Right ventricle myocardium superior (tissue), 1 donor: ENCODE measurements at places on chromosomes 4 and X.

- no peak for DNase-seq
Observed at GRCh38 chr4:28317221-28317620, 1456.6 kb downstream of the STIM2 start.

GRCh38 chr4:123455360-123455759, 58.8 kb downstream of the SPRY1 start:
- DNase-seq: no peak

DNA sequence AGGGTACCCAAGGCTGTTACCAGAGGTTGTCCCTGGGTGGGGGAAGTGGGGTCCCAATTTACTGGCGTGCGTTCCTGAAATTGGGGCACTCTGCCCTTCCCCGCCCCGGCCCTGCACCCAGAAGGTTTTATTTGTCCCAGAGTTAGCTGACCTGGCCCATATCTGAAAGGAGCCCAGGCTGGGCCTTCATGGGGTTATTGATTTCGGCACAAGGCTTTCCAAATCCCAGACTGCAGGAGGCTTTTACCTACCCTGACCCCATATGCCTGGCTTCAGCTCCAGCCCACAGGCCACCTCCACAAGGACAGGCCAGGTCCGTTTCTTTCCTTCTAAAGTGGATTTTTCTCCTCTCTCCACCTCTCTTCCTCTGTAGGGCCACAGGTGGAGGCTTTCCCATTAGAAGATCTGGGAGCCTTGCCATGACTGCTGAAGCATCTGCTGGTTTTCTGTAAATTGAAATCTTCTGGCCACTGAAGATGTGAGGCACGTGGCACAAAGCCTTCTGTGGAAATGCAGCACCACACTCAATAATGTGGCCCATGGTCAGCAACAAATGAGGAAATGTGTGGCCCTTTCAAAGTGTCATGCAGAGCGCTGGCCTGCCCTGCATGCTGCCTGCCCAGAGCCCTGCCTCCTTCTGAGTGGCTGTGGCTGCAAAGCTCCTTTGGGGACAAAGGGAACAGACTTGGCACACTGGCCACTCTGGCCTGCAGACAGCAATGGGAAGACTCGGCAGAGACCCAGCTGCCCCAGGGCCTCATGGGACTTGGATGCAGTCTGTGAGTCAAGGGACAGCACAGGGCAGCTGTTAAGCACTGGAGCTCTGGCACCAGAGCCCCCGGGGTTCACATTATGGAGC, 43.1 kb upstream of the MTM1 start:
- peak; percentile 72 for DNase-seq

GRCh38 chr4:14299166-14299565, 671.6 kb upstream of the BOD1L1 start:
- no peak for DNase-seq

DNA sequence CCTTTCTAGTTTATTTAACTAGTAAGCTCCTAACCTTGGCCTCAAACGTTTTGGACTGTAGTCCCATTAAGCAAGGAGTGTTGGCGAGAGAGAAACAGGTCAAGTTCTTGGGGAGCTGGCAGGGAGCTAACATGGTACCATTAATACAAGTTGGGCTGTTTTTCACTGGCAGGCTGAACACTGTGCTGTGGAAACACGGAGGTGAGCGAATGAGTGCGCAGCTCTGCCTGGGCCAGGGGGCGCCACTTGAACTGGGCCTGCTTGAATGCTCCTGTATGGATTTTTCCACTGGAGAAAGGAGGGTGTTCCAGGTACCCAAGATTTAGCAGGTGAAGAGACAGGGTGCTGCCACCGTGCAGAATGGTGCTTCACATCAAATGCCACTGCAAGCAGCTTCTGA, 7.4 kb upstream of the SMS start:
- no peak for DNase-seq

- no peak for DNase-seq
Observed at GRCh38 chr4:99868126-99868596, 26.1 kb downstream of the LAMTOR3 start.

DNA sequence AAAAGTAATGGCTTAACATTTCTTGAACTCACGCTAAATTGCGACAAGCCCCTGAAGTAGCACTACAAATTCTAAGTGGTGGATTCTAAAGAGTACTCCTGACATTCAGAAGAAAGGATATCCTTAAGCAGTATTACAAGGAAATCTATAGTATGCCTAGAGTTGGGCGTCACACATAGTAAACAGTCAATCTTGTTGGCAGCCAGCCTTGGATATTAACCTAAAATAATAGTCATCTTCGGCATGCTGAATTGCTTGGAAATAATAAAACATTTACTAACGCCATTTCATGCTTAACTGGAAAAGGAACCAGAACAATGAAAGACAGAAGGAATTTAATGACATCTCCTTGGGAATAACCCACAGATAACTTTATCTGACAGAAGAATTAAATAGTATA, 18.6 kb downstream of the ATP8A1 start:
- DNase-seq: no peak

- DNase-seq: peak; percentile 55
Observed at GRCh38 chrX:149512225-149512885, 7.2 kb upstream of the IDS start.

DNA sequence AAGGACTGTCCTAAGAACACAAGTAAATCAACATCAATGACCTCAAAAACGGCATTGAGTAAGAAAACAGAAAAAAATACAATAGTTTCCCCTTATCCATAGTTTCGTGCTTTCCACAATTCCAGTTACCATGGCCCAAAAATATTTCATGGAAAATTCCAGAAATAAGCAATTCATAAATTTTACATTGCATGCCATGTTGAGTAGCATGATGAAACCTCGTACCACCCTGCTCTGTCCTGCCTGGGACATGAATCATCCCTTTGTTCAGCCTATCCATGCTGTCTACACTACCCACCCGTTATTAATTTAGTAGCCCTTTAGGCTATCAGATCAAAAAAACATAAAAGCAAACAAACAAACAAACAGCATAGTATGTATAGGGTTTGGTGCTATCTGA, 51.1 kb downstream of the KLF3 start:
- no peak for DNase-seq

- DNase-seq: no peak
Observed at GRCh38 chrX:120111611-120112010, 4.1 kb downstream of the RHOXF1 start.

GRCh38 chr4:174135936-174136406, 147.5 kb downstream of the FBXO8 start:
- DNase-seq: no peak

- no peak for DNase-seq
Observed at GRCh38 chr4:53917729-53918128, 146.7 kb downstream of the CHIC2 start.

GRCh38 chr4:159177265-159178150, 74.6 kb downstream of the RAPGEF2 start:
- no peak for DNase-seq

DNA sequence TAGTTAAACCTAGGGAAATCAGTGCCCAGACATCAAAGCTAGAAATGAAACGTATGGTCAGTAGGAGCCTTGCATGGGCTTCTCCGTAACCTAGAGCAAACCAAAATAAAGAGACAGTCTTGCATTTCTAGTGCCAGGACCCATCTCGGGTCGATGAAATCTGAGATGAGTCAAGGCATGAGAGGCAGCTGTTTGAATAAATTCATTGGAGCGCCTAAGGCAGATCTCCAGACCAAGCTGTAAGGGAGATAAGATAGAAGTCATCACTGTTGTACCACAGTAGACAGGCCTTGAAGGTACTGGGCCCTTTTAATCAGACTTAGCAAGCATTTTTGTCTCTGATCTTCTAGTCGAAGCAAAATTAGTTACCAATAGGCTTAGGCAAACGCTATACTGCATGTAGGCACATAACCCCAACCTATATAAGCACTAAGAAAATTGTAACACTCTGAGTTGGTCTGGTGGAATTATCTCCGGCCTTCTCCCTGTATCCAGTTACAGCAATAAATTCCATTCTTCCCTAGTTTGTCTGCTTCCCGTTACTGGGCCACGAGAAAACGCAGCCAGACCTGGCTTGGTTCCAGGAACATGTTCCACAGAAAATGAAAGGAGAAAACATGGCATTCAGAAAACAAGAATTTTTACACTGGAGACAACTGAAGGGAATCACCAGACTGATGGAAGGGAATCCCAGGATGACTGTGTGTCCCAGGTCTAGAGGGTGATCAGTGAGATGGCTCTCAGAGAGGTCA, 21.1 kb upstream of the PAPSS1 start:
- DNase-seq: peak; percentile 64

DNA sequence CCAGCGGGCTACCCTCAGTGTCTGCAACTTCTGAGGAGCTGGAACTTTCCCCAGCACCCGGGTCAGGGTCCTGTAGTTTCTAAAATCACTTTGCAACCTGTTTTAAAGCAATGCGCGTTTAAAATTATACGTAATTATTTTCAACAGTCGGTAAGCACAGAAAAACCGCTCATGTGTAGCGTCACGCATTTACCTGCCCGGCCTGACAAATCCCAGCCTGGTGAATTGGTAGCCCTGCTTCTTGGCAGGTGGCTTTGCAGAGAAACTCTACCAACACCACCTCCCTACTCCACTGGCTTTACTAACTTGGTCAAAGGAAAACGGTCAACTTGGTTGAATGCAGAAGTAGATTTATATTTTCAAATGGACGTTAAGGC, 640 bp downstream of the BANK1 start:
- DNase-seq: no peak

DNA sequence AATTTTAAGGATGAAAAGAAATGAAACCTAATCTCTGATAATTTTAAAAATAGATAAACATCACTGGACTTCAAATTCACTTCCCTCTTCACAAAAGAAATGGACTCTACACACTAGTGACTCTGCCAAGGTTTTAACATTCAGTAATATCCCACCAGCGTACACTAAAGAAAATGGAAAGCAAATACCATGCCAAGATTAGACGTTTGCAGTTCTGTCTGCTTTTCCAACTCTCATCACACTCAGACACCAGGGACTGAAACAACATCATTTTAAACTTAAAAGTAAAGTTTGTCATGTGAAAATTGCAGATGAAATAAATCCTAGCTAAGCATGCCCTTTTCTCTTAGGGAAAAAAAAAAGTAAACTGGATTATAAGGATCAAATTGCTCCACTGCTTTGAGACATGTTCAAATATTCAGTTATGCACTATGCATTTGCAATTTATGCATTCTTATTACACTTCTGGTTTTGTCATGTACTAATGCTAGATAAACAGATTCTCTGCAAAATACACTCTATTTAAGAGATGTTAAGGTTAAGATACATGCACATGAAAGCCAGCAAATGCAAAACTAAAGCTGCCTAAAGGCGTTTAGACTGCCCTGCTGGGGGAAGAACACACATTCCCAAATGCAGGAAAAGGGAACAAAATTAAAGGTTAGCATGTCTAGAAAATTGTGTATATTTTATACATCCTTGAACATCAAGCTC, 534.4 kb upstream of the EPHA5 start:
- DNase-seq: no peak

DNA sequence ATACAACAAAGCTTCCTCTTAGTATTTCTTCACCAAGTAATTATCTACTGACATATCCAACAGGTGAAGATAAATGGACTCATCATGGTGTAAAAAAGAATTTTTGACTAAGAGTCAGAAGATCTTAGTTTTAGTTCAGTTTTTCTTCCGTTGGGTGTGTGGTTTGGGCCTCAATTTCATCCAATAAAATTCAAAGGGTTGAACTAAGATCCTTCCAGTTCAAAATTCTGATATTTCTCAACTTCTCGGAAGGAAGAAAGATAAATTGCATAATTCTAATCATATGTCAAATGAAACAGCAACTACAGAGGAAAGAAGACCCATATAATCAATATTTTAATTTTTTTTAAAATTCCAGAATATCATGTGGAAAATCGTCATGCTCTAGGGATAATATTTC, 192.7 kb downstream of the SPRY1 start:
- no peak for DNase-seq

GRCh38 chr4:5941601-5942000, 48.7 kb upstream of the CRMP1 start:
- no peak for DNase-seq

GRCh38 chr4:62210486-62210885, 1010.4 kb downstream of the ADGRL3 start:
- no peak for DNase-seq

DNA sequence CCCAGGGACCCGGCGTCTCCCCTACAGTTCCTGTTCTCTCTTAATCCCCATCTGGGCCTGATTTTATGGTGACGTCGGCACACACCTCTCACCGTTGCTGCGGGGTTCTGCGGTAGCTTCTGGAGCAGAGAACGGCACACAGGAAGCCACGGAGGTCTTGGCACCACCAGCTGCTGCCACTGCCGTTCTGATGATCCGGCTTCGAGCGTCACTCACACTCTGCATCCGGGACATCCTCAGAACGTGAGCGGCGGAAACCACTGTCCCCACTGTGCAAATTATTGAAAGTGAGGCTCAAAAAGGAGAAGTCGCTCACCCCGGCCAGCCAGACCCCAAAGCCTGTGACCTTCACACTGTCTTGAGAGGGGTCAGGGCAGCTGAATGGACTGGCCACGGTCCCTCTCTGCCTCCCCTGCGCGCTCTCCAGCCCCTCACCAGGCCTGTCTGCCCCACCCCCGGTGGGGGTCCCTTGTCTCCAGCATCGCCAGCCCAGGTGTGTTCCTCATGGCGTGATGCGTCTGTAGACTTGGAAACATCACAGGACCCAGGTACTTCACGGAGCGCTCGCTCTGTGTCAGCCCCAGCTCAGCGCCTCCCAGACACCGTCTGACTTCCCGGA, 201.1 kb downstream of the AFAP1 start:
- DNase-seq: peak; percentile 36

DNA sequence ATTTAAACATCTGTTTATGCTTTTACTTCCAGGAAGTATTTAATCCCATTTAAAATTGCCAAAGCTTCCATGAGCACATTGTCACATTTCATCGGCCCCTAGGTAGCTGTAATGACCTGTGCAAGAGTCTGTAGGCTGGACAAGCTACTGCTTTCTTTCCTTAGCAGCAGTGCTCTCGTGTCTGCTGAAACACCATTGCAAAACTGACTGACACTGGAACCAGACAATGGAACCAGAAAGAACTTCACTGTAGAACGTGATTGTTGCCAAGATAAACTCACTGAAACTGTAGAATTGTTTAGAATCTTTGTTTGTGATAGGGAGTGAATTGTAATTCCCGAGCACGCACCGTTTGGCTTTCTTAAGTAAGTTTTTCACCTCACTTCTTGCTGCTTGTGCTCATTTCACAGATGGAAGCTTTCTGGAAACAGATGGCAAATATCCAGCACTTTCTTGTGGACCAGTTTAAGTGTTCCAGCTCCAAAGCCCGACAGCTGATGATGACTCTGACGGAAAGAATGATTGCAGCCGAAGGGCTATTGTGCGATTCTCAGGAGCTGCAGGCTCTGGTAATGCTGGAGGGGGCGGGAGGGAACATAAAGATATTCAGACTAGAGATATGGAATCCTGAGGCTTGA, 36.9 kb downstream of the EVC start:
- no peak for DNase-seq

- no peak for DNase-seq
Observed at GRCh38 chrX:47878198-47878597, 41.5 kb downstream of the ZNF81 start.

DNA sequence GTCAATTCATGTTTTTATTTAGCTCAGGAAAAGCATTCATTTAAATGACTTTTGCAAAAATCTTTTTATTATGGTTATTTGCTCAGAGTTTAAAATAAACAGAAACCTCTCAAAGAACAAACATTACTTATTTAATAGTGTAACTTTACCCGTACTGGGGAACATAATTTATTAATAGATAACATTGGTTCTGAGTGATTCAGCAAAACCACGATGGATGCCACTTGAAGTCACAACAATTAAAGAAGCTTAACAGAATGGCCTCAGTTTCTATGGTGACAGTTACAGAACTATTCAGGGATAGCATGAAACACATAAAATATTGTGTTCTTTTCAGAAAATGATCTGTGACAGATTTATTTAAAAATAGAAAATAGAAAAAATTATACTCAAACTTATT, 368.7 kb downstream of the CCSER1 start:
- DNase-seq: no peak
